Thoracic aorta (tissue), 2 donors: ENCODE measurements at places on chromosomes 7 and 10.

DNA sequence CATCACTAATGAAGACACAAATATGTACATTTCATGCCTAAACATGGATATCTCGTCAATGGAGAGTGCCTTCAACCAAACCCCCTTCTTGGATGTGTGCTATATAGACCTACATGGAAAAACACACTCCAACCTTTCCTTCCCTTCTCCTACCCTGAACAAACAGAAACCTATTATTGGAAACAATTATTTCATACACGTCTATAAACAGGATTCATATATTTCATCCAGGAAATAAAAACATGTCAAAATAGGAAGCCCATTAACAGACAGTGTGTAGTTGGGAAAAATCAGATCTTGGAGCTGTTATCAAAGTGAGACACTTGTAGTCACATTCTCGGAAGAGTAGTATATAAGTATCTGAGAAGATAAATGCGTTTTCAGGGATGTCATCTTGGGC is 81.1 kb downstream of the NRP1 start:
- H3K4me1 ChIP-seq, result peaks cover 3% of the 10 kb centered on the region
- H3K27ac ChIP-seq, result no peak overlapping the region
- H3K36me3 ChIP-seq, result peaks cover 20% of the 10 kb centered on the region
- no peak overlapping the region for H3K4me3 ChIP-seq

GRCh38 chr7:150361807-150362621 is 6.6 kb upstream of the REPIN1 start:
- DNase-seq, result no peak
- H3K27me3 ChIP-seq, result no peaks in the 10 kb centered on the region
- H3K27ac ChIP-seq, result no peak overlapping the region
- H3K4me1 ChIP-seq, result no peaks in the 10 kb centered on the region

DNA sequence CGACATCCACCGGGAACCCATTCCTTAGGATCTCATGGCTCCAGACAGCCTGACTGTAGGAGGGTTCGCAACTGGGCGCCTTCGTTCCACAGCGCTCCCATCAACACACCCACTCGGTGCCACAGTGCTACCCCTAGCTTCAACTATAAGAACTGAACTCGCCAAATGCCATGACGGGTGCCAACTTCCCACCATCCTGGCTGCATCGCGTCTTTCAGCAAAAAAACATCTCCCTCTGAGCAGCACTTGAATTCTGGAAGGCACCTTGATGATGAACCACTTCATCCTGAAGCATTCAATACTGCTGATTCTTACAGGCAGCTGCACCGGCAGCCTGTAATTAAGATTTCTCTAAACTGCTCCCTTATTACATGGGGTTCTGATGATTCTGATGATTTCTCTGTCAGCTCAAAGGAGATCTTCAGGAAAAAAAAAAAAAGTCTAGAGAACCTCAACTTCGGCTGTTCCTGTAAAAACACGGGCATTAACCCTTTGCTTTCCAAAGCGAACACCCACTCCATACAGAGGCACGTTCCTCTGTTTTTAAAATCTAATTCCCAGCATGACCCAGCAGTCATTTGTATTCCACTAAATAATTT is 1.3 kb downstream of the CYTH3 start:
- no peaks in the 10 kb centered on the region for H3K27me3 ChIP-seq
- H3K36me3 ChIP-seq, result no peaks in the 10 kb centered on the region
- H3K4me1 ChIP-seq, result peaks cover 16% of the 10 kb centered on the region

DNA sequence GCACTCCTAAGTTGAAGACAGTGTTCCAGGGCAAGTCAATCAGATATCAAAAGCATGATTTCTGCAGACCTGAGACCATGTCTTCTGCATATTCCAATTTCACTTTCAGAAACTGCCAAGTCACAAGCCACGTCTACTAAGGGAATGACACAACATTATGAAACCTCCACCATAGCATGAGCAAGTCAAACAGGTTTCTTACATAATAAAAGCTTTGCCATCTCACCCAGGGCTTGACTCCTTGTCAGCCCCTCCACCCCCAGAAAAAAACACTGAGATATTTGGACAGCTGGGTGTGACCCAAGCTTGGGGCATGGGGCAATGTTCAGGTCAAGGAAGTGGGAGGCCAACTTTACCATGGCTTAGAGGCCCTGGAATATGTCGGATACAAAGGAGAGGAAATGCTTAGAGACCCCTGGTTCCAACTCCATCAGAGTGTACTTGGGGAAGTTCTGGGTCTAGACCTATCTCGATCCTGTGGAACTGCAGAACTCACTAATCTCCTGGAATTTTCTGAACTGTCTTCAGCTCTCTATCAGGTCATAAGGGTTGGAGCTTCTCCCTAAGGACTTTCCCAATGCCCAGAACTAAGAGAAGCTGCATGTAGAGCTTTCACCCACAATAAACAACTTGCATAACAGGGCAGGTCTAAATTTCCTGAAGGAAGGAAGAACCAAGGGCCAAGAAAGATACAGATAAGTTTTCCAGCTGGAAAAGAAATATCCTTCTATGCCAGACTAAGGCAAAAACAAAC is 80.6 kb upstream of the NAMPT start:
- no peaks in the 10 kb centered on the region for H3K4me1 ChIP-seq
- H3K27ac ChIP-seq, result no peak overlapping the region
- no peak overlapping the region for H3K4me3 ChIP-seq
- H3K36me3 ChIP-seq, result no peaks in the 10 kb centered on the region

DNA sequence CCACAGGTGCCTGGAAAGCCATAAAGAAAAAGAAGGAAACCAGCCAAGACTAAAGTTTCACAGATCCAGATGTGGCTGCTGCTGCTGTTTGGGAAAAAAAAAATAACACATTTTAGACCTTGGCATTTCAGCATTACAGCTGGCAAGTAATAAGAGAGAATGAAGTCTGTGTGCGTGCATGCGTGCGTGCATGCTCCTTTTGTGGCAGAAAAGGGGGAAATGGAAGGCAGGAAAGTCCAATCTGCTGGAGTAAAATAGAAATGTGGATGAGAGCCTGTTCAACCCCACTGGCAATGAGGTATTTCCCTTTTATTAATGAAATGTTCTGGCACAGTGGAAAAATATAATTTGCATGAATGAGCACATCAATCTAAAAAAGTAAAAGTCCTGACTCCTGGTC is 137.0 kb upstream of the SEMA3A start:
- H3K4me1 ChIP-seq, result no peaks in the 10 kb centered on the region
- H3K27me3 ChIP-seq, result no peaks in the 10 kb centered on the region
- H3K36me3 ChIP-seq, result no peaks in the 10 kb centered on the region
- H3K4me3 ChIP-seq, result no peak overlapping the region

GRCh38 chr10:119817991-119818888 is 54.4 kb downstream of the MCMBP start:
- peaks cover 3% of the 10 kb centered on the region for H3K36me3 ChIP-seq
- H3K27ac ChIP-seq, result no peak overlapping the region
- no peak for DNase-seq
- no peaks in the 10 kb centered on the region for H3K27me3 ChIP-seq
- H3K4me3 ChIP-seq, result peak overlapping the region; percentile 54

DNA sequence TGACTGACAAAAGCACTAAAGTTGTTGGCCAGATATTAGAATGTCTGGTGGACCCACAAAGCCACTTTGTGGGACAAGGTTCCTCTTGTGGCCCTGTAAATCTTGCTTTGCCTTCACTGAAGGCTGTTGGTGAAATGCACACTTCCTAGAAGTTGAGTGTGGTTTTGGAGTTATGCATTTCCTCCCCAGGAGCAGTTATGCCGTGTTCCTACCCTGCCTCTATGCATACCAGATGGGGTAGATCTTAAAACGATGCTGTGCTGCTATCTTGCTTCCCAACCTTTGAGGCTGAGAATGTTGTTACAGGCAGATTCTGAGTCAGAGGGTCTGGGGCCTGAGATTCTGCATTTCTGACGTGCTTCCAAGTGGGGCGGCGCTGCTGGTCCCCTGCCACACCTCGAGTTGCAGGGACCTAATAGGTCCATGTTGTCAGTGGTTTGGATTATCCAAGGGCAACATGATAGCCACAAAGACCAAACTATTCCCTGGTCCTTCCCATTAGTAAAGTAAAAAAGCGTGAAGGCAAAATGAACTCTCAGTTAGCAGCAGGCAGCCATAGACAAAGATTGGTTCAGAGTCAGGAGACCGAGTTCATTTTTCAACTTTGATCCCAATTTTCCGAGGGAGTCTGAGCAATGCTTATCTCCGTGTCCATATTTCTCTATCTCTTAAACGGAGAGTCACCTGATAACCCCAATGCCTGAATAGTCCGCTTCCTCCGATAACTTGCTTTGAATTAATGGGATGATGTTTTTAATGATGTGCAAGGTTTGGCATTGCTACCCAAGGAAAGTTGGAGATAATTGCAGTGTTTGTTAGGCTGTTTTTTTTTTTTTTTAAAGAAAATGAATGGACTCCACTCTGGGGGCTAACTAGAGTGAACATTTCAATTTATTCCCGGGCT is 55.8 kb downstream of the CDHR3 start:
- no peak for DNase-seq
- H3K4me3 ChIP-seq, result no peak overlapping the region
- H3K27ac ChIP-seq, result no peak overlapping the region
- no peaks in the 10 kb centered on the region for H3K27me3 ChIP-seq
- H3K36me3 ChIP-seq, result no peaks in the 10 kb centered on the region

GRCh38 chr7:130240240-130240639 is 26.4 kb upstream of the CPA2 start:
- no peaks in the 10 kb centered on the region for H3K4me1 ChIP-seq
- H3K27ac ChIP-seq, result no peak overlapping the region
- H3K4me3 ChIP-seq, result no peak overlapping the region
- no peaks in the 10 kb centered on the region for H3K27me3 ChIP-seq
- no peaks in the 10 kb centered on the region for H3K36me3 ChIP-seq

DNA sequence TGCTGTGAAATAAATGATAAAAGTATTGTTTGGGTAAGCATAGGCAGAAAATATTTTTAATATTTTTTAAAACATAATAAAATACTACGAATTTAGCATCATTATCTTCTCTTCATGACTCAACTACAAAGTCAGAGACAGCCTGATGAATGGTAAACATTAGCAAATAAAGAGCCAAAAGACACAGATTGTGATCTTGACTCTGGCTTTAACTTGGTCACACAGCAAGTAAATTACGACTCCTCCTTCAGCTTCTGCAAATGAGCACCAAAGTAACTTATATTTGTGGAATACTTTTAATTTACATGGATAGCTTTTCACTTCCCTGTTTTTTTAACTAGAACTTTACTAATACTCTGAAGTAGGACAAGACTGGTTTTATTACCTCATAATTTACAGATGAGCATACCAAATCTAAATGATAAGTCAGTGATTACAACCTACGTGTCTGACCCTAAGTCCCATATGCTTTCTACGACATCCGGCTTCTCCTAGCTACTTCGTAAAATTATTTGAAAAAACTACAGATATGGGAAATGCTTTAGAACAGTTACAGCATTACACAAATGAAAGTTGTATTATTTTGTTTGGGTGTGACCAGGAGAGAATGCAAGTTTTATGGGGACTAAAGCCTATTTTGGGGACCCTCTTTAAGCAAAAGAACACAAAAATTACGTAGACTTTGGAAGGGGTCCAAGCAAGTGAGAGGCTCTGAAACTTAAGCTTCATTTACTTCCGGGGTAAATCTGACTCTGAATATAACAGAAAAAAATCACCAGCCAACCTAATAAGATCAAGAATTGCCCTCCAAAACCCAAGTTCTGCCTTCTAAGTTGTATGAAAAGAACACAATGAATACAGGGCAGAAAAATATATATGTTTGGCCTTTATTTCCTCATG is 133.8 kb downstream of the CPEB3 start:
- no peaks in the 10 kb centered on the region for H3K27me3 ChIP-seq
- no peaks in the 10 kb centered on the region for H3K36me3 ChIP-seq
- H3K4me3 ChIP-seq, result peak overlapping the region; percentile 33
- H3K4me1 ChIP-seq, result peaks cover 7% of the 10 kb centered on the region
- H3K27ac ChIP-seq, result no peak overlapping the region

DNA sequence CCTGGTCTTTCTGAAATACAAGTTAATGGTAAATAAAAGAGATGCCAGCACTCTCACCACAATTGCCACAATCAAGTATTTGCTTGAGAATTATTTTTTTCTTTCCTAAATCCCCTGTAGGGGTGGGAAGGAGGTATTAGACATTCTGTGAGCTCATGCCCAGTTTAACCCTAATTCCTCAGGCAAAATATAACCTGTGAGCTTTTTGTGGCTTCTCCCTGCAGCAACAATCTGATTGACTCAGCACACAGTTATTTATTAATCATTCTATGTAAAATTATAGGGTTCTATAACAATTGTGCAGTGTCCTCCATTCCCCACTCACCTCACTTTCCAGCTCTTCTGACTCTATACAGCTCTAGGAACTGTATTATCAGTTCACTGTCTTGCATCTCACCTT is 66.3 kb downstream of the GLI3 start:
- DNase-seq, result no peak
- no peak overlapping the region for H3K4me3 ChIP-seq
- no peaks in the 10 kb centered on the region for H3K36me3 ChIP-seq

GRCh38 chr7:3591944-3592343 is 290.9 kb downstream of the SDK1 start:
- no peak overlapping the region for H3K27ac ChIP-seq
- H3K36me3 ChIP-seq, result no peaks in the 10 kb centered on the region
- H3K4me3 ChIP-seq, result no peak overlapping the region
- no peaks in the 10 kb centered on the region for H3K4me1 ChIP-seq
- H3K27me3 ChIP-seq, result no peaks in the 10 kb centered on the region

GRCh38 chr7:24800667-24801066 is 43.4 kb upstream of the GSDME start:
- DNase-seq, result no peak
- no peak overlapping the region for H3K27ac ChIP-seq
- H3K27me3 ChIP-seq, result no peaks in the 10 kb centered on the region
- no peaks in the 10 kb centered on the region for H3K4me1 ChIP-seq
- no peak overlapping the region for H3K4me3 ChIP-seq

DNA sequence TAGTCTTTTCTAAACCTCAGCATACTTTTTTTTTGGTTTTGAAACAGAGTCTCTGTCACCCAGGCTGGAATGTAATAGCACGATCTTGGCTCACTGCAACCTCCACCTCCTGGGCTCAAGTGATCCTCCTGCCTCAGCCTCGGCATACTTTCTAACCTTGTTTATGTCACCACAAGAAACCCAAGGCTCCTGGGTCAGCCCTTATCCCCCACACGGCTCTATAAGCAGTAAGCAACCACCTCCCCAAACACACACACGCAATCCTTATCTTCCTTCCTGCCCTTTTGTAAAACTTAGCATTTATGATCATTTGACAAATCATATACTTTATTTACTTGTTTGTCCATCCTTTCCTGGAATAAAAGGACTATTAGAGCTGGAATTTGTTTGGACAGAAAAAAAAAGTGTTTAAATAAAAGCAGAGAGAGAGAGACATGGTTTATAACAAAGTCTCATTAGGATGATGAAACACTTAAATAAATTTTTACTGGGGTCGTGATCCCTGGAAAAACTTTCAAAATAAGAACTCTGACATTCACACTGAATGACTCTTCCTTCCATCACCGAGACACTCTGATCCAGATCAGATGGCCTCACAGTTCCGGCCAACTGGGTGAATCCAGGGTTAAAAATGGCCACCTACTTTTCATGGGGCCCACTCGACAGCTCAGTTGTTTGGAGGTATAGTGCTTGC is 72.7 kb upstream of the PIK3CG start:
- H3K4me1 ChIP-seq, result no peaks in the 10 kb centered on the region
- H3K36me3 ChIP-seq, result no peaks in the 10 kb centered on the region
- no peak overlapping the region for H3K27ac ChIP-seq
- H3K27me3 ChIP-seq, result no peaks in the 10 kb centered on the region
- no peak overlapping the region for H3K4me3 ChIP-seq

GRCh38 chr7:22351878-22352277 is 5.1 kb downstream of the RAPGEF5 start:
- H3K27ac ChIP-seq, result no peak overlapping the region
- H3K27me3 ChIP-seq, result no peaks in the 10 kb centered on the region
- no peak overlapping the region for H3K4me3 ChIP-seq
- no peaks in the 10 kb centered on the region for H3K4me1 ChIP-seq

- H3K27me3 ChIP-seq, result no peaks in the 10 kb centered on the region
- H3K36me3 ChIP-seq, result no peaks in the 10 kb centered on the region
- no peak overlapping the region for H3K27ac ChIP-seq
- no peak for DNase-seq
- peaks cover 4% of the 10 kb centered on the region for H3K4me1 ChIP-seq
Measured at GRCh38 chr7:77455321-77455720, 39.2 kb upstream of the GSAP start.
